ENCODE measurements at places on chromosomes 4 and X.

GRCh38 chr4:140816806-140817510, 60.8 kb upstream of the TBC1D9 start:
- DNase-seq, result no peak

GRCh38 chr4:88720451-88721428, 23.1 kb upstream of the NAP1L5 start:
- DNase-seq, result no peak

GRCh38 chr4:22884157-22884556, 191.4 kb downstream of the GBA3 start:
- DNase-seq, result no peak

DNA sequence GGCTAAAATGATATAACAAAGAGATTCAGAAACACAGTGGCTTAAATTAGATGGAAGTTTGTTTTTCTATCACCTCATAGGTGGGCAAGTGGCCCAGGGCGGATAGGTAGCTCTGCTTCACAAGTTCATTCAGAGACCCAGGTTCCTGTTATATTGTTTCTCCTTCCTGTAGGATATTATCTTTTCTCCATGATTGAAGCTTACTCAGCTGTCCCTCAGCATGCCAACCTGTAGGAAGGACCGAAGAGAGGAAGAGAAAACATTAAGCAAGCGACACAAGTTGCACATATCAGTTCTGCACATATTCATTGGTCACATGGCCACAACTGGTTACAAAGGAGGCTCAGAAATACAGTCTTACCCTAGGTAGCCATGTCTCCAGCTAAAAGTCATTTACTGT, 6.9 kb downstream of the KLHL5 start:
- no peak for DNase-seq

GRCh38 chr4:141541851-141542250, 94.5 kb upstream of the IL15 start:
- no peak for DNase-seq

DNA sequence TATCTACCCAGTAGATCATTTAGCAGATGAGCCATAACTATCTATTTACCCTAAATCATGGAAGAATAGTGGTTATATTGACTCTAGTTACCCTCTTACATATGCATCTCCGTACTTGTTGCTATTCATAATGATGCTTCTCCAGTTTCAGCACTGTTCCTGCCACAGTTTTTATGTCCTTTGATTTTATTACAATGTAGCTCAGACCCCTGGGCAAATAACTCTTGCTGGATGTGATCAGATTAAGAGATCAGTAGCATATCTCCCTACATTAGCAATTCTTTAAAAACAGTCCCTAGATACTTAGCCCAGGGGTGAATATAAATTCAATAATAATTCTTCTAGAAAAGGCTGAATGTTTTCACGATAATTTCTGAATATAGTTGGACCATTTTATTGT, 696.5 kb downstream of the ADGRL3 start:
- DNase-seq, result no peak

DNA sequence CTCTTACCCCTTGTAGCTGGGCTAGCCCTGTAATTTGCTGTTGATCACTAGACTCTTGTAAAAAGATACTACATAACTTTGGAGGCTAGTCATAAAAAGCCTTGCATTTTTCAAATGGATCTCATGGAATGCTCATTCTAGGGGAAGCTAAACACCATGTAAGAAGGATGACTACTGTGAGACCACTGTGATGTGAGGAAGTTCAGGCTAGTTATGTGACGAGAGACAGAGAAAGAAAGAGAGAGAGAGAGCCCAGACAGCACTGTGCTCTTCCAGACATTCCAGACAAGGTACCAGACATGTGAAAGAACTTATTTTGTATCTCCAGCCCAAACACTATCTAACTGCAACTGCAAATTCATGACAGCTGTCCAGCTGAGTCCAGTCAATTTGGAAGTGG, 404.6 kb upstream of the PITX2 start:
- DNase-seq, result no peak

- peak; percentile 24 for DNase-seq
Measured at GRCh38 chr4:1356181-1356998, 9.4 kb downstream of the UVSSA start.

DNA sequence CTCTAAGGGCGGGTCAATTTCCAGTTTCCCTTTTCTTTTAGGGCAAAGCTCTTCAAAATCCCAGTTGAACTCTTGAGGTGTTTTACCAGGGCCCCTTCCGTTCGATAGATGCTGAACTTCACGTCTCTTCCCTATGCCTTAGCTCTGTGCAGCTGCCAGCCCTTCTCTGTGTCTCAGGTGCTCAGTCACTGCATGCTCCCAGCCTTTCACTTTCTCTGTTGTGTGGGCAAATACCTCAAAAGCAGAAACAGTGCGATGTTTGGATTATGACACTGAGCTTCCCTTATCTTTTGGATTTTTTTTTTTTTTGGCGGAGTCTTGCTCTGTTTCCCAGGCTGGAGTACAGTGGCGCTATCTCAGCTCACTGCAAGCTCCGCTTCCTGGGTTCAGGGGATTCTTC, 108.5 kb downstream of the CLDN22 start:
- no peak for DNase-seq

GRCh38 chrX:73266766-73267165, 52.1 kb upstream of the NAP1L2 start:
- DNase-seq, result no peak

GRCh38 chrX:120726294-120726693, 96.4 kb upstream of the C1GALT1C1 start:
- no peak for DNase-seq

GRCh38 chr4:1511441-1512041, 105.3 kb upstream of the NKX1-1 start:
- DNase-seq, result no peak

- DNase-seq, result no peak
Measured at GRCh38 chr4:185339941-185340340, 55.8 kb downstream of the LRP2BP start.

Measured in NCI-H2029 (cell line).